Fibroblast of skin of right biceps (primary cell): ENCODE measurements at places on chromosomes 2 and 18.
A peak's percentile ranks its signal among the peaks of the same experiment; 100 is the strongest.

DNA sequence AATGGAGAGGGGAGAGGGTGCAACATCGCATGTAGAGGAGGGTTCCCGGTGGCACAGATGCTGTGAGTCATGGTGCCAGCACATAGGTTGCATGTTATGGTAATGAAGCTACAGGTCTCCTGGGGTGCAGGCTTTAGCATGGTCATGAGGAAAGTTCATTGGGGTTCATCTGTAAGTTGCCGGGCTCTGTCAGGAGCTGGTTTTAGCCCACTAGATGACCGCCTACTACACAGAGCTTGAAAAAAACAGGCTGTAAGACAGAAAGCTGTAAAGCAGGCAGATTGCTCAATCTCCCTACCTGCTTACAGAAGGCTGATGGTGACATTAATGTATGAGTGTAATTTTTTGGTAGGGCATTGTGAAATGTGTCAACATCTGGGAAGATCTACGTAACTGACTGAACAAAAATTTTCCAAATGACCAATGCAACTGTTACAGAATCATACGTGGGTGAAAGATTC lies 23.9 kb downstream of the DYSF start:
- DNase-seq = no peak

GRCh38 chr2:24650997-24651642 lies 142.1 kb downstream of the PTRHD1 start:
- DNase-seq = no peak

GRCh38 chr18:49070552-49070951 lies 119.8 kb upstream of the SMAD7 start:
- no peak for DNase-seq

DNA sequence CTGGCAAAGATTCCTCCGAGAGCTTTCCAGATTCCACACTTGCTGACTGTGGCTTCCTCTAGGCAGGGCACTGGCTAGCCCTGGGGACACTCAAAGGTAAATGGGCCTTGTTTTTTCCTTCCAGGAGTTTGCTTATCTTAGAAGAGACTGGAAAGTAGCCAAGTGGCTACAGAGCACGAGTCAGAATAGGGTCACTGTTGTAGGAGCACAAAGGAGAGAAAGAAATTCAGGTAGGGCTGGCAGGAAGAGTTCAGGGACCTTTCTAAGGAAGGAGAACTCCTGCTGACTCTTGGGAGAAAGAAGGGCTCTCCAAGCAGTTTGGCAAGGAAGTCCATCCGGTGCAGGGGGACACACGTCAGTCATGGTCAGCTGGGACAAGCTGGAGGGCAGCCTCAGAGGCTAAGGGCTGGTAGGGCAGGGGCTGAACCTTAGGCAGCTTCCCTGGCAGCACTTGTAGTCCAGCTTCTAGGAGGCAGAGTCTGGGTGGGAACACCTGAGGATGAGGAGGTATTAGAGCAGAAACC lies 39.5 kb downstream of the NIFK start:
- DNase-seq = peak; percentile 7

DNA sequence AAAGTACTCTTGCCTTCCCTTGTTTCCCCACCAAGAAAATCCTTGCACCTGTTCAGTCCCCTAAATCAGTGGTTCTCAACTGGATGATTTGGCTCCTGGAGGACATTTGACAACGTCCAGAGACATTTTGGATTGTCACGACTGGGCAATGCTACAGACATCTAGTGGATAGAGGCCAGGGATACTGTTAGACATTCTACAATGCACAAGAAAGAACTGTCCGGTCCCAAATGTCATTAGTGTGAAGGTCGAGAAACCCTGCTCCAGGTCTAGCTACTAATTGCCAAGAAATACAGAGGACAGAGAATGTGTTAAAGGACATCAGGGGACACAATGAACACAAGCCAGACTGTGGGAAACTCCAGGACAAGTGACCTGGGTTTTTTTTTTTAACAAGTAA lies 60.0 kb downstream of the LRP2 start:
- no peak for DNase-seq

DNA sequence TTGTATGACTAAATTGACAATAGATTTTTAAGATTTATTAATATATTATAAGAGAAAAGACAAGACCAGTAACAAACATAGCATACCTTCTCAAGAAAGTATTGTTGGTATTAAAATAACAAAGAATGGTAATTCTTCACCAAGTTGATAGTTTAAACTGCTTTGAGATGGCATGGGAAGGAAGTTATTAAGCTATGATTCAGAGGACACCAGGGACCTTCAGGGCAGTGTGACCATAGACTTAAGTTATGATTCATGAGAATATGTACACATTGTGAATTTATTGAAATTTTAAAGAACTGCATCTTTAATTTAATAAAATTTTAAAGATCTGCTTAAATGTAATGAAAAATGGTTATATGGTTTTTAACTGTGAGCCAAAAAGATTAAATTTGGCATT lies 205.7 kb downstream of the DSEL start:
- peak; percentile 57 for DNase-seq

DNA sequence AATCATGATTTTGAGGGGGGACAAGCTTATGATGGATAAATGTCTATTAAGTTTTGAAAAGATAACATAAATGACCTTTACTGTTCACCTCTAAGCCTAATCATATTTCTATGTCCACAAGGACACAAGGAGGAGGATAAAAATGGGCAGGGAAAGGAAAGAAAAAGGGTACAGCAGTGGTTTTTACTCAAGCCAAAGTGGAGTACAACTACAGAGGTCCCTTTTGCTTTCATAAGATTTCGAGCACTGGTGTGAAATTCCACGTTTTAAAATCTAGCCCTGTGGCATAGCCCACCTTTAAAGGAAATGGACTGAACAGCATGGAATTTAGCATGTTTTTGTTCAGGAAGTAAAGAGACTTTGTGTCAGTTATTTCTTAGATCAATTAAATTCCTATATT lies 19.2 kb downstream of the FN1 start:
- DNase-seq = no peak

- no peak for DNase-seq
These were observed 373.5 kb downstream of the EN1 start for GRCh38 chr2:118473846-118474540.
